Peyer's patch (tissue), 4 donors: ENCODE measurements at places on chromosomes 3 and 15. TPM values are rescaled to one million over a fixed set of nuclear protein-coding genes. Genes with fewer than 3 reads are reported as not detected.

MEX3B gene
- not detected for total RNA-seq

PML gene
- 52.4 TPM for total RNA-seq

CYP11A1 gene
- total RNA-seq, result 2.3 TPM

DNA sequence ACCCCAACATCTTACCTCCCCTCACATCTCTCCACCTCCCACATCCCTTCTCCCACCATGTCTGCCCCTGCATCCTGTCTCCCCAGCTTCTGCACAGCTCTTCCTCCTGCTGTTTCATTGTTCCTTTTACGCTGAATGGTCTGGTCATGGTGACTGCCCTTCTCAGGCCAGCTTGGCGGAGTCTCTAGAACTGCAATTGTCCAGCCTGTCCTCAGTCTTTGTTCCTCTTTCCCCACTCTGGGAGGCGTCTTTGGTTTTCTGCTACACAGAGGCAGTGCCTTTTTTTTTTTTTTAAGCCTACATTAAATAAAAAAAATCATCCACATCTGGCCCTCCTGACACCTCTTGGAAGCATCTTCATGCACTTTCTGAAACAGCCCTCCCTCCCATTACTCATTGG, 49.1 kb upstream of the SEC22A start:
- no peak for DNase-seq

DNA sequence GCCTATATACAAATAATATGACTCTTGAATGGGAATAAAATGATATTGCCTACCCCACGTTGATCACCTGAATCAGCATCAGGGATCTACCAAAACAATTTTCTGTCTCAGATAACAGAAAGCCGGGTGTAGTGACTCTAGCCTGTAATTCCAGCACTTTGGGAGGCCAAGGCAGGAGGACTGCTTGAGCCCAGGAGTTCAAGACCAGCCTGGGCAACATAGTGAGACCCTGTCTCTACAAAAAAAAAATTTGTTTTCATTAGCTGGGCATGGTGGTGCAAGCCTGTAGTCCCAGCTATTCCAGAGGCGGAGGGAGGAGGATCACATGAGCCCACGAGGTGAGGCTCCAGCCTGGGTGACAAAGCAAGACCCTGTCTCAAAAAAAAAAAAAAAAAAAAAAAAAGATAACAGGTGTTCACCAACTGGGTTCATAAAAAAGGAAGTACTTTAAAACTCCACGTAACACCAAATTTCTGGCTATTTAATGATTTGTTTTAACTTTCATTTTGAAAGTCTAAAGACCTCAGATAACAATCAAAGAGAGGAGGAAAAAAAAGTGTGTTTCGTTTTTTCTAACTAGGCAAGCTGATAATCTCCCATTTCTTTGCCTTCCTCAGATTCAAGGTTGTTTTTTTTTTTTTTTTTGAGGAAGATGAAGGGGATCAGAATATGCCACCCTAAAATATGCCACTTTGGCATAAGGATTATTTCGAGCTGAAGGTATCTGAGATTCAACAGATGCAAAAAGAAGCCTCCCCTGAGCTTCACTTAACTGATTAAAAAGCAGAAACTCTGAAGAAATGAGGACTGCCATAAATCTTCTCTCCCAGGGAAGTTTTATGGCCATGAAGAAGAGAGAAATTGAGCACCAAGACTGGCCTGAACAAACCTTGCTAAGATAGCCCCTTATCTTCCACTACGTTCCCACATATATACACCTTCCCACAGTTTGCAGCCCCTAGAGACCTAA, 44.1 kb downstream of the TRANK1 start:
- no peak for DNase-seq

DNA sequence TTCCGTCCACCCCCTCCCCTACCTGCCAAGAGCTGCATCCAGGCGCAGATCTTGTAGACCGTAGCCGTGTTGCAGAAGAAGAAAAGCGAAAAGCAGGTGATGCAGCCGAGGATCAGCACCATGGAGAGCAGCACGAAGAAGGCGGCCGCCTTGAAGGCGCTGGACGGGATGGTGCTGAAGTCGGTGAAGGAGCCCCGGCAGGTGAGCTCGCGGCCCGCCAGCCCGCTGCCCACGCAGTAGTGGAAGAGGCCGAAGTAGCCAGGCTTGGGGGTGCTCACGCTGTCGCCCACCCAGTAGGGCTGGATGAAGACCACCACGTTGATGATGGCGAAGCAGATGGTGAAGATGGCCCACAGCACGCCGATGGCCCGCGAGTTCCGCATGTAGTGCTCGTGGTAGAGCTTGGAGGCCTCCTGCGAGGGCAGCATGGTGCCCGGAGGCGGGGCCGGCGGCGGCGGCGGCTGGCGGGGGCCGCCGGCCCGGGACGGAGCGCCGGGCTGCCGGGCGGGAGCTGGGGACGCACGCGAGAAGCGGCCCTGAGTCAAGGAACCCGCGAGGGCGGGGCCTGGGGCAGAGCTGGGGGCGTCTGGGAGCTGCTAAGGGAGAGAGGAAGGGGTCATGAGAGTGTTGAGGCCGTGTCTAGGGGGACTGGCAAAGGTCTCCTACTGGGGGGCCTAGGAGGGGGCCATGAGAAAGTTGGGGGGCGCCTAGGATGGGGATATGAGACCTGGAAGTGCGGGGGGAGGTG, 1.2 kb downstream of the LHFPL4 start:
- DNase-seq, result no peak

- no peak for DNase-seq
These were observed 10.5 kb upstream of the RPL29 start for GRCh38 chr3:52006017-52006819.

DNA sequence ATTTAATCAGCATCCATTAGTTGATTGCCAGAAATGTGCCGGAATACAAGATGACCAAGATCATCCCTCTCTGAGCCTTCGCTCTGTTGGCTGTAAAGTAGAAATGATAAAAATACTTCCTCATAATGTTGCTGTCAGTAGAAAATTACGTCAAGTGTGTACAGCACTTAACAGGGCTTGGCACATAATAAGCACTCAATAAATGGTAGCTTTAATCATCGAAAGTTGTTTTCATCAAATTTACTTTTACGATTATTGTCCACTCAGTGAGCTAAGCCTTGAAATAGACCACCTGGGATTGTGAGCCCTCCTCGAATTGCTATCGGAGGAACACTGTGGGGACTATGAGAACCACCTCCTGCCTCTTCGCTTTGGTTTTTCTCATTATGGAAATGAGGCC, 301.3 kb upstream of the TPRG1 start:
- no peak for DNase-seq

- DNase-seq, result no peak
These were observed 433.2 kb upstream of the RASGRP1 start for GRCh38 chr15:38997841-38998240.

- DNase-seq, result no peak
These were observed 16.3 kb upstream of the NOX5 start for GRCh38 chr15:68997930-68998777.
